ENCODE measurements at places on chromosomes 1 and 21.

GRCh38 chr1:28494737-28495136 lies 11.1 kb upstream of the RCC1 start:
- no peak for DNase-seq

GRCh38 chr1:18919956-18920355 lies 17.6 kb upstream of the ALDH4A1 start:
- no peak for DNase-seq

DNA sequence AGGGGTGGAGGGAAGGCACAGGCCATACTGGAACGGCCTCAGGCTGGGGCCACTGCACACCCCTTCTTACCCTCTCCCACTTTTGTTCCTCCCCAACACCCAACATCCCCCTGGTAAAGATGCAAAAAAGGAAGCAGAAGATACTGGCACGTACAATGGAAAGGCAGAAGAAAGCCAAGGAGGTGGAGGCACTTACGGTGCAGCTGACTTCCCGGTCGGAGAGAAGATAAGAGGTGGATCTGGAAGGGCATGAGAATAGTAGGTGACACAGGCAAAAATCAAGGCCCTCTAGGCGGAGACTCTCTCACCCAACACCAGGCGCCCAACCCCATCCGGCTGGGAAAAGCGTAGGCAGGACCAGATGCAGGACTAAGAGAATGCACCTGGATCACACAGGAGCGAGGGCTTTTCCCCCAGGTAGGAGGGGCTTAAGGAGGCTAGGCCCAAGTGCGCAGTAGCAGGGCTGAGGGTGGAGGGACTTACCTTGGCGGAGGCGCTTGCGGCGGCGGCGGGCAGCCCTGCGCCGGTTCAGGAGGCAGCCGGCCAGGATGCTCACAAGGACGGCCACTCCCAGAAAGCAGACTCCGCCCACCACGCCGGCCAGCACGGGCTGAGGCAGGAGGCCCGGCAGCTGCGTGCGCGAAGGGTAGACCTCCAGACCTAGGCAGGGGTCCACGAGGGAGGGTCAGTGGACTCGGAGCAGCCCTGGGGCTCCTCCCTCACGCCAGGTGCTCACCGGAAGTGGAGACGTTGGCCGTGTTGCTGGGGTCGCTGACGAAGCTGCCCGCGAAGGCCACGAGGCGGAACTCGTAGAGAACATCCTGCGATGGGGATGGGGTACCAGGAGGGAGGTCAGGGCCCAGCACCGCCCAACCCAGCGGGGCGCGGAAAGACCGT lies 4.1 kb upstream of the TAGLN2 start:
- no peak for DNase-seq

DNA sequence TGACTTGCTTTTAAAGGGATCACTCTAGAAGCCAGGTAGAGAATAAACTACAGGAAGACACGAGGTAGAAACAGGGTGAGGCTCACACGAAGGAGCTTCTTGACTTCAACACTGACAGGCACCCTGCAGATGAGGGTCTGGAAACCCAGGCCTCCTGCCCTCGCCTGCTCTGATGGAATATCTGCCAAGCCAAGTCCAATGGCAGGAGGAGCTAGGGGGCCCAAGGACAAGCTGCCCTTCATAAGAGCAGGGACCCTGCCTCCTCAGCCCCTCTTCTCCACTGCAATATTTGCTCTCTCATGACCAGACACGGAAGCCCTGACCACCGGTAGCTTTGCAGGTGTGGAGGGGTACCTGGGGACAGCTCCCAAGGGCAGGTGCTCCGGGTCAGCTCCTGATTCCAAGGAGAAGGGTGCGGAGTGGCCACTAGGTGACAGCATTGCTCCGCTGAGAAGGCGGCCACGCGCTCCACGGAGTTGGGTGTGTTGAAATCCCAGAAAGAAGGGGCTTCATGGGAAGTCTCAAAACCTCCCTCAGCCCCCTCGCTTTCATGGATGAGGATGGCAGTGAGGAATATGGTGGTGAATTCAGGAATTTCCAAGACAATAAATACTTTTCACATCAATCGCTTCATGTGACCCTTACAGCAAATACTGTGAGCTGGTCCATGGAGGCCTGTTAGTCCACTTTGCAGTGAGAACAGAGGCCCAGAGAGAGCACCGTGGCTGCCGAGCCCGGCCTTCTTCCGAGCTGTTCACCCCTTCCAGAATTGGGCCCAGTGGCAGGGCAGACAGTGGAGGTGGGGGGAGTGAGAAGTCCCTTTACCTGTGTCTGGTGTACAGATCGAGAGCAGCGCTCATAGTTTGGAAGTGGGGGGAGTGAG lies 33.2 kb upstream of the PAX7 start:
- peak; percentile 3 for DNase-seq

GRCh38 chr1:113675302-113675701 lies 84.0 kb downstream of the PHTF1 start:
- no peak for DNase-seq

- DNase-seq: no peak
Measured at GRCh38 chr21:26840201-26840600, 5.0 kb downstream of the ADAMTS1 start.

GRCh38 chr1:161206411-161207140 lies 4.4 kb downstream of the NDUFS2 start:
- DNase-seq: no peak

- DNase-seq: no peak
Measured at GRCh38 chr1:78060857-78061563, 15.2 kb downstream of the GIPC2 start.

GRCh38 chr1:192980856-192981255 lies 78.3 kb downstream of the UCHL5 start:
- DNase-seq: no peak

GRCh38 chr1:1166642-1167397 lies 6.9 kb upstream of the TTLL10 start:
- no peak for DNase-seq

- no peak for DNase-seq
Measured at GRCh38 chr1:38088791-38089190, 42.2 kb upstream of the POU3F1 start.

DNA sequence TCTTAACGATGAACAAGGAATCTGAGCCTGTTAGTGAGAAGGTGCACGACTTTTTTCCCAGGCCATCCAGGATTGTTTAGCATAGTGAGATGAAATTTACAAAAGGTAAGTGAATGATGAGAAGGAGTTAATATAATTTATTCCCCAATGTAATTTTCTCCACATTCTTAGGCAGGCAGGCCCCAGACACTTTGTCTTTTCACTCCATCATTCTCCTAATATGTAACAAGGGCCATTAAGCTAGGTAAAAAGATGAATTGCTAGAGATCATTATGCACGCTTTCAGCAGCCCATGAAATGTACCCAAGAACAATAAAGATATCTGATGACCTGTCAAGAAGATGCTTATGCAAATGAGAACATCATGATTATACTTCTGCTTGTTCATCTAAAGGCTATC lies 24.1 kb downstream of the NIBAN1 start:
- no peak for DNase-seq

- DNase-seq: no peak
Measured at GRCh38 chr1:2429780-2430591, 17.6 kb upstream of the PEX10 start.

GRCh38 chr1:3060127-3060526 lies 8.9 kb upstream of the PRDM16 start:
- no peak for DNase-seq

DNA sequence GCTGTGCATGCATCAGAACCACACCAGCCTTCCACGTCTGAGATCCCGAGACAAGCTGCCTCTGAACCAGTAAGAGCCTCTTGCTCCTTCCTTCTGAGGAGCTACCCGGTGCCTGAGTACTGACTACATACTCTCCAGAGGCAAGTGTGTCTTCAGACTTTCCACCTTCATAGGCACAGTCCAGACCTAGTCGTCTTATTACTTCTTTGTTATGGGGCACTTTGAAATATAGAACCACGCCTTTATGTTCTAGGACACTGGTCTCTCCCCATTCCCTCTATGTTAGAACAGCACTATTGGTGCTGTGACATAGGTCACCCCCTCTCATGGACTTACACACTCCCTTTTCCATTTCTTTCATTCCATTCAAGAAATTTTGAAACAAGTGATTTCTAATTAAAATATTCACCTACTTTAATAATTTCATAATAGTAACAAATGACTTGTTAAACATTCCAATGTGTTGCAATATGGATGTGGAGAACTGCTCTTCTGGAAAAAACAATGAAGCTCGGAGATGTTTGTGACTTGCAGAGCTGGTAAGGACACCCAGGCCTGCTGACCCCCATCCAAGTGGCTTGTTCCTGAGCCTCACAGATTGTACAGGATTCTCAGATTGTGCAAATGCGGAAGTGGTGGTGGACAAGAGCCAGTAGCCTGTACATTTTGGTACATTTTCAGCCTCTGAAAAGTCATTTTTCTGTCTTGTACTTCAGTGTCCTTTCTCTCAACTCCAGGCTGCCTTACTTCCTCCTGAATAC lies 76.1 kb upstream of the SIPA1L2 start:
- no peak for DNase-seq

GRCh38 chr21:45583831-45584509 lies 41.7 kb upstream of the SLC19A1 start:
- no peak for DNase-seq

DNA sequence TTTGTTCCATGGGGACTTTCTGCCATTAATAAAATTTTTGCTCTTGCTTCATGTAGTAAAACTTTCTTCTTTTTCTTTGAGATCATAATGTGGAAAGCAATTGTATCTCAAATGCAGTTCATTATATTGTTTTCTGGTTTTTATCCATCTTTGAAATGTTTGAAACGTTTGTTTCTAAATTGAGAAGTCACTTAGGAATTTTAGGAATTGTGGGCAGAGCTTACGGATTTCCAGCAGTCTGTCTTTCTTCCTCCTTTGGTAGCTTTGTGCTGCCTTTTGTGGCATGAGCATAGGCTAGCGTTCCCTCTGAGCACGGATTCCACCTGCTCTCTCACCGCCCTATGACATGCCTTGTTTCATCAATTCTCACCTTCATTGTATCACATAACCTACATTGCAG lies 2.9 kb upstream of the ST6GALNAC5 start:
- no peak for DNase-seq

GRCh38 chr1:211382182-211382713 lies 55.6 kb downstream of the TRAF5 start:
- no peak for DNase-seq

DNA sequence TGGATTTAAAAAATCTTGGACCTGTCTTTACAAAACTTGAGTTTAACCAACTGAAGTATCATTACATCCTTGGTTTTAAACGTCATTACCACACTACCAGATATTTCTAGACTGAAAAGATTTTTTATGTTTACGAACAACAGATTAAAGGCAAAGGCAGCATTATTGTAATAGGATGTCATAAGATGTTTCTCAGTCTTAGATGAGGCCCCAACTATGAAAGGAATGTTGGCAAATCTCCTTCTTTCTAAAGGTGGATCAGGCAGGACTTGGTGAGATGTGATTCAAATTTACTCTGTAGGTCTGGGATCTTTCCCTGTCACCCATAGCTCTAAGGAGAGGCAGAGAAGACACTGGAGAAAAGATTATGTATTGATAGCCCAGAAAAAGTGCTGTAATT lies 417.9 kb downstream of the PTBP2 start:
- DNase-seq: no peak

DNA sequence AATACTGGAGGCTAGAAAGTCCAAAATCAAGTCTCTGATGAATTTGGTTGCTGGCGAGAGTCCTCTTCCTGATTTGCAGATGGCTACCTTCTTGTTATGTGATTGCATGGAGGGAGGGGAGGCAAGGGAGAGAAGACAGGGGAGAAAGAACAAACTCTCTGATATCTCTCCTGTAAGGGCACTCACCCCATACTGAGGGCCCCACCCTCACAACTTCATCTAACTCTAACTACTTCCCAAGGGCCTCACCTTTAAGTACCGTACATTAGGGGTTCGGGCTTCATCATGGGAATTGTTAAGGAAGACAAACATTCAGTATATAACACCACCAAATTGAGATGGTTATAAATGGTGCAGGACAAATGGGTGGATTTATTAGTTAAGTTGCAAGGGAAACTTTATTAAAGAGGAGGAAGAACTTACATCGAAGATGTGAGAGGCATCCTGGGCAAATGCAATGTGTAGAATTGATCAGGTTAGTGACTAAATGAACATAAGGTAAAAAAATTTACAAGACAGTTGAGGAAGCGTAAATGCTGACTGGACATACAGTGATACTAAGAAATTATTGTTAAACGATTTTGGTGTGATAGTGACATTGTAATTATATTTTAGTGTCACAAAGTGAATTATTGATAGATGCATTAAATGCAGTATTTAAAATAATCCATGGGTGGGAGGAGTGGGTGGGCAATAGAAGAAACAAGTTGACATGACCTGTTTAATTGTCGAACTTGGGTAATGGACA lies 10.6 kb downstream of the OR2B11 start:
- DNase-seq: no peak

DNA sequence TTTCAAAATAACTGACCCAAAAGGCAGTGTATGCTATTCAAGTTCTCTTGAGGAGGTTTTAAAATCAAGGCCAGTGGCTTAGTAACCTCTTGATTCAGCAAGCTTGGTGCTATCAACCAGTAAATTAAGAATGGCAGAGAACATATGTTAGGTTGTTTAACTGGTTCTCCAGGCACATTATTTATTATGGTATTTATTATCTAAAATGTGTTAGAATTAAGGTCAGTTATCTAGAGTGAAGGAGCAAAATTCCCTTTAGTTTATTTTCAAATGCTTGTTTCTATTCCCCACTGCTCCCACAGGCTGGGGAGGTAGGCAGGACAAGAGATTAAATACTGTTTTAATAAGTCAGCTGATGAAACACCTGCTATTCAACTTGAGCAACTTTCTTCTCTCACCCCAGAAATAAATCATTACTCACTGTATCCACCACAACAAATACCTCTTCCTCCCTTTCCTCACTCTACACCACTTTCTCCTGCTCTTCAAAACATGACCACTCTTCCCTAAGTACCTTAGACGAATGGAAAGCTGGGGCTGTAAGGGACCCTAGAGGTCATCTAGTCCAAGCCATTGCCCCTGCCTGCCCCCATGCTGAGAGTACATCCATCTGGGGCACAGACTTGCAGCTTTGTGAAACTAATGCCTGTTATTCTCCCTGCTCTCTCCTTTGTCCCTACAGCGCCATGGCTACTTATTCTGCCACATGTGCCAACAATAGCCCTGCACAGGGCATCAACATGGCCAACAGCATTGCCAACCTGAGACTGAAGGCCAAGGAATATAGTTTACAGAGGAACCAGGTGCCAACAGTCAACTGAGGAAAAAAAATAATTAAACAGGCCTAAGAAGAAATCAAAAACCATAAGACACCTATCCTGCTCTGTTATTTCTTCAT lies 71.7 kb downstream of the PRRX1 start:
- DNase-seq: no peak

GRCh38 chr1:101044749-101045148 lies 19.2 kb upstream of the DPH5 start:
- no peak for DNase-seq

GRCh38 chr1:46062651-46063319 lies 69.6 kb downstream of the PIK3R3 start:
- DNase-seq: no peak

- no peak for DNase-seq
Measured at GRCh38 chr21:33684923-33685560, 42.7 kb downstream of the ITSN1 start.

- no peak for DNase-seq
Measured at GRCh38 chr1:200838676-200839445, 33.9 kb upstream of the GPR25 start.

GRCh38 chr1:97271916-97272788 lies 550.6 kb downstream of the PTBP2 start:
- DNase-seq: no peak

GRCh38 chr1:167770127-167770526 lies 48.3 kb downstream of the MPZL1 start:
- no peak for DNase-seq

- no peak for DNase-seq
Measured at GRCh38 chr1:162400790-162401355, 11.1 kb downstream of the SH2D1B start.
